ENCODE measurements at places on chromosomes 12 and 14. TPM values are rescaled to one million over a fixed set of nuclear protein-coding genes. Genes with fewer than 3 reads are reported as not detected.
A peak's percentile ranks its signal among the peaks of the same experiment; 100 is the strongest.

DNA sequence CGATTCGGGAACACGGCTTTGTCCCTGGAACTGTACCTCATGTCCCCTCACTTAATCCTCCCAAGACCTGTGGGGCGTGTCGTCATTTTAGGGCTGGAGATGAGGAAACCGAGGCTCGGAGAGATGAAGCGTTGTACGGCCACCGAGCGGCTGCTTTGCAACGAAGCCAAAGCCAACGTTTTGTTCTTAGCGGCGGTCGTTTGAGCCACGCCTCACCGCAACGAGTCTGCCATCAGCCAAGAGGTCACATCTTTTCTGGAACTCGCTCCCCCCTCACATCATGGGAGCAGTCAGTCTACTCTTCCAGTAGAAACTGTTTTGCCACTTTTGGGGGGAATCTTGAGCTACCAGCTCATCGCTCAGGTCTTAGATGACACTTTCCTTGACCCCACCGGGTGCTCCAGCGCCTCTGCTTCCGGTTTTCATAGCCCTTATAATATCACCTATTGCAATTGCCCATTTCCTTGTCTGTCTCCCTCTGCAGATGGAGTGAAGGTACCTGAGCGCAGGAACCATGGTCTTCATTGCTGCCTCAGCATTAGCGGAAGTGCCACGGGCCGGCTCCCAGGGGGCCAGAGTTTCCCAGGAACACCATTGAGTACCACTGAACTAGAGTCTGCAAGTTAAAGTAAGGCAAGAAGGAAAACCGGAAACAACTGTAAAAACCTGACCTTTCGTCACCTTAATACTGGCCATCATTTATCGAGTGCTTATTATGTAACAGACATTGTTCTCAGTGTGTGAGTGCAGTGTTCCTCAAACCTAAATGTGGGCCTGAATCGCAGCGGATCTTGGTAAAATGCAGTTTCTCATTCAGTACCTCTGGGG is 19.6 kb downstream of the NINJ2 start:
- peak overlapping the region; percentile 41 for H3K4me3 ChIP-seq
- peak overlapping the region; percentile 70 for H3K27ac ChIP-seq
- no peaks in the 10 kb centered on the region for H3K27me3 ChIP-seq
- no peaks in the 10 kb centered on the region for H3K36me3 ChIP-seq

LIN7A gene
- 9.5 TPM for total RNA-seq

DNA sequence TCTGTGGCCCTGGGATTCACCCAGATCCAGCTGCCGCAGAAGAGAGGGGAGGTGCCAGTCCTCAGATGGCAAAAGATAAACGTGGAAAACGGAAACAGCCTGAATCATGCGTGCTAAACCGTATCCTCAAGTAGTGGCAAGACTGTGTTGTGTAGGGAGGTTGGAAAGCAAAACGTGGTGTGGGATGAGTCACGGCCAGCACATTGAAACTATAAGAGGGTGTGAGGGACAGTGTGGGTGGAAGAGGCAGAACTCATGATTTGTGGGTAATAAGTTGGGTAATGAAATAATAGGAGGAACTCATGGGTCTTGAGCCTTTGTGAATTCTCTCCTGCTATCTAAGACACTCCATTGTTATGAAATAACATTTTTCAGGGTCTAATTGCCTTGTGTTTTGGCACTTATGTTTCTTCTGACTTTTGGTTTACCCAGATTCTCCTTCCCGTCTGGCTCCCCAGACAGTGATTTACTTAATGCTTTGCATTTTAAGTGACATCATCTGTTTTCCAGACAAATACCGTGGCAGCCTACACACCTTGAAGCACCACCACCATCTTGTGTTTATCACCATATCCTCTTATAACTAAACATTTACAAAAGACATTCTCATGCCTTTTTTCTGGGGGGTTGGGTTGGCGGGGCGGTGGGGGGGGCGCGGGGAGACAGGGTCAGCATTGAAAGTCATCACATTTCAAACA is 62.3 kb upstream of the PTCSC3 start:
- no peak overlapping the region for H3K27ac ChIP-seq
- no peaks in the 10 kb centered on the region for H3K4me1 ChIP-seq
- peak; percentile 88 for DNase-seq
- no peaks in the 10 kb centered on the region for H3K27me3 ChIP-seq
- no peaks in the 10 kb centered on the region for H3K36me3 ChIP-seq
- no peak overlapping the region for H3K4me3 ChIP-seq

DNA sequence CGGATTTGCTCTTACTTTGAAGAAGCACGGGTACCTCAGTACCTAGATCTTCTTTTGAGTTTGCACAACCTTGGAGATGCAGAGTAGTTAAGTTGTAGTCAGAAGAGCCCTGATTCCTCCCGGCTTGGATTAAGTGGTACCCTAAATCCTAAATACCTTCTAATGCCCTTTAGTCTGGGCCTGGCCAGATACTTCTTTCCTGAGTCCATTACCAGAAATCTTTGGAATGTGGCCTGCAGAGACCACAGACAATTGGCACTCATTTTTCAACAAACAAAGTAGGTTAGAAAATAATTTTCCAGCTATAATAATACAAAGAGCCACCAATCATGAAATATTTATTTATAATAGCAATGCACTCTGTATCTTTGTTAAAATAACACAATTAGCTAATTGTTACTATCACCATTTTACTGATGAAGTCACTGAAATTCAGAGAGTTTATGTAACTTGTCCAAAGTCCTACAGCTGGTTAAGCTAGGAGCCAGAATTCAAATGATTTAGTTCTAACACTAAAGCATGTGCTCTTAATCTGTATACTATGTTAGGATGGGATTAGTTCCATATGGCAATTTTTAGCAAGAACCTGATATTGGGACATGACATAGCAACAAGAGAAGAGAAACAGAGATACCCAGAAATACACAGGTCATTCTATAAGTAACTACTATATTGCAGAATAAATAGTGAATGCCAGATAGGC is 132.1 kb upstream of the PDZRN4 start:
- DNase-seq: no peak
- no peaks in the 10 kb centered on the region for H3K27me3 ChIP-seq
- no peak overlapping the region for H3K4me3 ChIP-seq

DNA sequence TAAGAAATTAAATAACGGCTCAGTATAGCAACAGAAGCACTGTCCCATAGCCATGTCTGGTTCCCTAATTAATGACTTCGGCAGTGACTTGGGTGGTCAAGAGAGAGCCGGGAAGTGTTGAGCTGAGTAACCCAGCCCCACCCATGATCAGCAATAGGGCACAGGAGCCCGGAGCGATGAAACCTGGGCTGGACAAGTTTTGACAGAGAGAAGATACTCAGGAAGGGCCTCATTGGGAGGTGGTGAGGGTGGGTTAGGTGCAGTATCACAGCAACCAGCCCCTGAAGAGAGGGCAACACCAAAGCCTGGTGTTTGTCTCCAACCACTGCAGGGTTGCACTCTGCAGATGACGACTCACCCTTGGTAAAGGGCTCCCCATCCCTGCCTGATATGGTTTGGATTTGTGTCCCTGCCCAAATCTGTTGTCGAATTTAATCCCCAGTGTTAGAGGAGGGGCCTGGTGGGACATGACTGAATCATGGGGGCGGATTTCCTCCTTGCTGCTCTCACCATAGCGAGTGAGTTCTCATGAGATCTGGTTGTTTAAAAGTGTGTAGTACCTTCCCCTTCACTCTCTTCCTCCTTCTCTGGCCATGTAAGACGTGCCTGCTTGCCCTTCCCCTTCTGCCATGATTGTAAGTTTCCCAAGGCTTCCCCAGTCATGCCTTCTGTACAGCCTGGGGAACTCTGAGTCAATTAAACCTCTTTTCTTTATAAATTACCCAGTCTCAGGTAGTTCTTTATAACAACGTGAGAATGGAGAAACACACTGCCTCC is 124.9 kb upstream of the MED13L start:
- no peaks in the 10 kb centered on the region for H3K36me3 ChIP-seq
- no peaks in the 10 kb centered on the region for H3K27me3 ChIP-seq
- no peak overlapping the region for H3K4me3 ChIP-seq
- H3K4me1 ChIP-seq: no peaks in the 10 kb centered on the region
- no peak overlapping the region for H3K27ac ChIP-seq

DNA sequence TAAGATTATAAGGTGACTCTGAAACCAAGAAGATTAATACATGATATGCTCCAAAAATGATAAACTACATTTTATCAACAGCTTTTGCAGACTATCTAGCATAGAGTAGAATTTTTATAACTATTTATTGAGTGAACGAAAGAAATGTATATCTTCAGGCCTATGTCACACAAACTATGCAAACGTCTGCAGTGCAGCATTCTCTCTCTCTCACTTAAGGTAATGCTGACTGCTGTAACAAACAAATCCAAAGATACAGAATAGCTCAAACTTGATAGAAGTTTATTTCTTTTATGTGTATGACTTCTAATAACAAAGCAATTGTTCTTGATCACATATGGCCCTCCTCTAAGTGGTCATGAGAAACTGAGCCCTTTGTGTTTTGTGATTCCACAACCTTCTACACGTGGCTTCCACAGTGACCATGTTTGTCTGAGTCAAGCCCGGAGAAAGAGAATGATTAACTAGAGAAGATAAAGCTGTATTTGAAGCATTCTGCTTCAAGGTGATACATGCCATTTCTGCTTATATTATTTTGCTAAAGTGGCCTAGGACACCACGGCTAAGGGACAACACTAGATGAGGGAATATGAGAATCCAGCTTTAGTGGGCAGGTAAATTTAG is 1352.7 kb upstream of the TMEM132C start:
- H3K4me1 ChIP-seq: no peaks in the 10 kb centered on the region
- H3K27ac ChIP-seq: no peak overlapping the region
- no peak for DNase-seq
- H3K36me3 ChIP-seq: no peaks in the 10 kb centered on the region
- H3K27me3 ChIP-seq: no peaks in the 10 kb centered on the region

SNAPC1 gene
- total RNA-seq: 19.8 TPM

DNA sequence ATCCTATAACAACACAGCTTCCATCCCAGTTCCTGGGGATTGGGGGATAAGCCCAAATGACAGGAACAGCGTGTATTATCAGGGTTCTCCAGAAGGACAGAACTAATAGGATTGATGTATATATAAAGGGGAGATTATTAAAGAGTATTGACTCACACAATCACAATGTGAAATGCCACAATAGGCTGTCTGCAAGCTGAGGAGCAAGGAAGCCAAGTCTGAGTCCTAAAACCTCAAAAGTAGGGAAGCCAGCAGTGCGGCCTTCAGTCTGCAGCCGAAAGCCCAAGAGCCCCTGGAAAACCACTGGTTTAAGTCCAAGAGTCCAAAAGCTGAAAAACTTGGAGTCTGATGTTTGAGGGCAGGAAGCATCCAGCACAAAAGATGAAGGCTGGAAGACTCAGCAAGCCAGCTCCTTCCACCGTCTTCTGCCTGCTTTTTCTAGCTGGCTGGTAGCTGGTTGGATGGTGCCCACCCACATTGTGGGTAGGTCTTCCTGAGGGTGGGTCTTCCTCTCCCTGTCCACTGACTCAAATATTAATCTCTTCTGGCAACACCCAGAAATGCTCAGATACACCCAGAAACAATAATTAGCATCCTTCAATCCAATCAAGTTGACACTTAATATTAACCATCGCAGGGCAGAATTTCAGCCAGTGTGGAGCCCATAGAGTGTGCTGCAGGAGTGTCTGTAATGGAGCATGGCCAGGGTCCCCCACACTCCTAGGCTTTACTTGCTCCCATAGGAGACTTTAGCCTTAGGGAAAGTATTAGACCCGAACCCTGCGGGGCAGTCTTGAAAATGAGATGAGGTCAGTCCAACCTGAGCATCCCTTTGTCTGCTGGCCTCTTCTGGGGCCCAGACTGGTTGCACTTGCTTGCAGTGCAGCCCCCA is 111.1 kb downstream of the SINHCAF start:
- H3K27ac ChIP-seq: no peak overlapping the region
- no peaks in the 10 kb centered on the region for H3K4me1 ChIP-seq
- H3K27me3 ChIP-seq: peaks cover 4% of the 10 kb centered on the region

Measured in fibroblast of lung (primary cell).